ENCODE measurements at places on chromosomes 3 and 15. TPM values are rescaled to one million over a fixed set of nuclear protein-coding genes. Genes with fewer than 3 reads are reported as not detected.

CHCHD4 gene
- 25.4 TPM for total RNA-seq

MST1R gene
- total RNA-seq, result 88.9 TPM

SCG3 gene
- total RNA-seq, result 2.0 TPM

SEMA3F gene
- total RNA-seq, result 14.7 TPM

C3orf70 gene
- total RNA-seq, result 8.4 TPM

SCAANT1 gene
- not detected for total RNA-seq

LRRK1 gene
- total RNA-seq, result 36.0 TPM

KBTBD8 gene
- 4.6 TPM for total RNA-seq

NRG4 gene
- 1.1 TPM for total RNA-seq

GOLGA8H gene
- not detected for total RNA-seq

TLE3 gene
- total RNA-seq, result 85.1 TPM

PDCD10 gene
- total RNA-seq, result 67.3 TPM

RGMA gene
- total RNA-seq, result 4.2 TPM

SLC38A3 gene
- 0.40 TPM for total RNA-seq

CCDC33 gene
- 0.10 TPM for total RNA-seq

RNU5B-1 gene
- not detected for total RNA-seq

MCTP2 gene
- total RNA-seq, result 88.3 TPM

KLHL40 gene
- not detected for total RNA-seq

SENP8 gene
- total RNA-seq, result 2.3 TPM

PLIN1 gene
- 1.2 TPM for total RNA-seq

P2RY14 gene
- total RNA-seq, result 2.9 TPM

PEX5L gene
- total RNA-seq, result not detected
